Stimulated activated naive B cell treated with anti-CD40 and anti-IgM and Interleukin-4, amounts not matched to agents 10 μg/mL and 1 μg/mL and 100 μg/mL, for 72 hours (primary cell): ENCODE measurements at places on chromosomes 5 and 9.

GRCh38 chr5:170466988-170467707 is 36.7 kb upstream of the KCNIP1 start:
- no peak for DNase-seq

DNA sequence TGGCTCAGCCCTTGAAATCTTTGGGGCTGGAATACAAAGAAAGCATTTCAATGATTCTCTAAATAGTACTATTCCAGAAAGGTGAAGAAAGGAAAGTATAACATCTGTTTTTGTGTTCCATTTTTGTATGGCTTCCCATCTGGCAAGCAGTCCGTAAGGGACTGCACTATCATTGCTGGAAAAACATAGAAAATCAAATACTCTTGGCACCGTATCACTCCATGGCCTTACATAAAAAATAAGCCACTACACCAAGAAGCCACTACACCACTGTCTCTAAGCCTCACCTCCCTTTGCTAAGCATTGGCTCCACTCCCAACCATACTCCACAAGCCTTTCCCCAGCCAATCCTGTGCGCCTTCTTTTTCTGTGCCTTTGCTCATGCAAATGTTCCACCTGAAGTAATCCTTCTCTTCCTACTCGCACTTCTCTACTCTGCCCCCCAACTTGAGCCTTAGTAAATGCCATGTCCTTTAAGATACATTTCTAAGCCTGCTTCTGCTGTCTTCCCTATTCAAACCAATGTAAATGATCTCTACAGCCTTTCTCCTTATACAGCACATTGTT is 454.6 kb upstream of the TUSC1 start:
- DNase-seq = no peak

DNA sequence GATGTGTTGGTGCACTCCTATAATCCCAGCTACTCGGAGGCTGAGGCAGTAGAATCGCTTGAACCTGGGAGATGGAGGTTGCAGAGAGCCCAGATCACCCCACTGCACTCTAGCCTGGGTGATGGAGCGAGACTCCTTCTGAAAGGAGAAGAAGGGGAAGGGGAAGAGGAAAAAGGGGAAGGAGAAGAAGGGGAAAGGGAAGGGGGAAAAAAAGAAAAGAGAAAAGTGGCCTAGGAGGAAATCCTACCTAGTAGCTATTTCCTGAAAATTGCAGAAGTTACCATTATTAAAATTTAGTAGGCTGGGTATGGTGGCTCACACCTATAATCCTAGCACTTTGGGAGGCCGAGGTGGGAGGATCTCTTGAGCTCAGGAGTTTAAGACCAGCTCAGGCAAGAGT is 67.4 kb downstream of the ARRDC3 start:
- DNase-seq = no peak

- DNase-seq = no peak
Observed at GRCh38 chr9:130382636-130383349, 62.0 kb upstream of the ASS1 start.

DNA sequence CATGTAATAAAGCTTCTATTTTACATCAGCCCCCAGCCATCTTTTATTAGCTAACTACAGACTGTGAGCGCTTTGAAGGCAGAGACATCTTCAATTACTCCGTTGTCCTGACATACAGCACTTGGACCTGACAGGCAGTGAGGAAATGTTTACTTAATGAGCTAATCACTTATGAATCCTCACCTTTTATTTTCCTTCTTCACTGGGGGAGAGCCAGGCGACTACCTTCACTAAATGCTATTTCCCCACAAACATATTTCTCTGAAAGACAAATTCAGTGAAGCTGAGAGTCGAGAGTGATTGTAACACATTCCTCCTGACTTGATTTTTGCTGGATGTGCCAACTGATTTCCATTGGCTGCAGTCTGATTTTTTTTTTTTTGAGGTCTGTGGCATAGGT is 192.1 kb upstream of the CLINT1 start:
- no peak for DNase-seq

- DNase-seq = no peak
Observed at GRCh38 chr9:134838651-134839454, 41.8 kb upstream of the FCN2 start.

DNA sequence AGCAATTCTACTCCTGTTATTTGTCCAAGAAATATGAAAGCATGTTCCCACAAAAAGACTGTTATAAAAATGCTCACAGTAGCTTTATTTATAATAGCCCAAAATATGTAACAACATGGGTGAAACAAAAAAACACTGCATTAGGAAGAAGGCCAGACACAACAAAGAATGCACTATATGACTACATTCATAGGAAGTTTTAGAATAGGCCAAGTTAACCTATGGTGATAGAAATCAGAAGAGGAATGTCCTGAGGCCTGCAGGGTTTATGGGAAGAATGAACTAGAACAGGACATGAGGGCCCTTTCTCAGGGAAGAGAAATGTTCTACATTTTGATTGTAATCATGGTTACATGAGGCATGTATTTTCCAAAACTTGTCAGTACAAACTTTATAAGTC is 24.7 kb upstream of the TAS2R1 start:
- no peak for DNase-seq

DNA sequence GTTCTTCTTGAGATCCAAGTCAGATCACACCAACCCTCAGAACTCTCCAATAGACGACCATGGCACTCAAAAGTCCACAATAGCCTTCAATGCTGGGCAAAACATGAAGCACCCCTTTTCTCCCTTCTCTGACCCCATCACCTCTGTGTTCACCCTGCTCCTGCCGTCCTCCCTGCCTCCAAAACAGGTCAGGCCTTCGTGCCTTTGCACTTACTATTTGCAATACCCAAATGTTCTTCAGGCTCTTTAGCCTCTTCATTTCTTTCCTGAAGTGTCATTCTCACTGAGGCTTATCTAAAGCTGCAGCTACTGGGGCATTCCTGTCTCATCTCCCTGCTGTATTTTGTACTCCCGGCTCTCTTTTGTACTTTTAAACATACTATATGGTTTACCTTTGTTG is 2.0 kb upstream of the ROPN1L start:
- no peak for DNase-seq

- no peak for DNase-seq
Observed at GRCh38 chr9:126979461-126979860, 64.9 kb downstream of the RALGPS1 start.

DNA sequence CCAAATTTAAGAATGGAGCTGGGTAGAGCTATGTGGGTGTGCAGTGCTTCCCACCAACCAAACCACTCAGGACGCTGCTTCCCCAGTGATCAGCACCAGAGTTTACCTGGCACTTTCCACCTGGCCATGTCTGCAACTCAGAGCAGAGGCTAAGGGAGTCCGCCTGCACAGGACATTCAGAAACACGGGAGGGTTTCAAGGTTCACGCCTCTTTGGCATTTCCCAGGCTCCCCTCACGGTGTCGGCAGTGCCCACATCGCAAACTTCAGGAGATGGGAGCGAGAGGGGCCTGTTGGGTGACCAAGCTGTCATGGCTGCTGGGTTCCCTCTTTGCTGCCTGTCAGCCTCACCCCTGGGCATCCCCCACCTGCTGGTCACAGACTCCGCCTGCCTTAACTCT is 161.5 kb downstream of the NXNL2 start:
- no peak for DNase-seq

DNA sequence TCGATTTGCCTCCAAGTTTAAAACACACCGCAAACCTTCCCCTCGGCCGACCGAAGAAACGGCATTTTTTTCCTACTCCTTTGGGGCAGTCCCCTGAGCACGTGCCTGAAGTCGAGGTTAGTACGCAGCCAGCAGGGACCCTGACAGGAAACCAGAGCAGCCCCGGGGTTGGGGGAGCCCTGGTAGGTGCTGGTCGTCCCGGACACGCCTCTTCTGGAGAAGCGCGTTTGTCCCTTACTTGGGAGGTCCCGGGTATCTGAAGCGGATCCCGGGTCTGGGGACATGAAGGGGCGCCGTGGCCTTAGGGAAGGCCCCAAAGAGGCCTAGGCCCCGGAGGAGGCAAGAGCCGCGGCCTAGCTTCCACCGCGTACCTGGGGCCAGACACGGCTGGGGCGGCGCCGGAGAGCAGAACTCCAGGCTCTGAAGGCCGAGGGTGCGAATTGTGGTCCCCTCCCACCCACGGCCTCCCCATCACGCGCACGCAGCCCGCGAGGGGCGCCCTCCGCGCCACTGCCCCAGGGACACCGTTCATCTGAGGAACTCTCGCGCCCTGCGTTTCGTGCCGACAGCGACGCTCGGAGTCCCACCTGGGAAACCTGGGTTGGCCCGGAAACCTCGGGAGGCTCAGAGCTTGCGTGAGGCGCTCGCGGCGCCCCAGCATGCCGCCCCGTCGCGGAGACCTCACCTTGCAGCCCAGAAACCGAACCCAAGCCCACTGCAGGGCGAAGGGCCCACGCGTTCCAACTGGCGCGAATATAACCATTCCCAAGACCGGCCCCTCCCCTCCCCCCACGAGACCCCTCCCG is 10.4 kb downstream of the OTP start:
- no peak for DNase-seq

GRCh38 chr5:31119938-31120641 is 73.4 kb upstream of the CDH6 start:
- no peak for DNase-seq

GRCh38 chr9:112042244-112042638 is 132.9 kb downstream of the SUSD1 start:
- DNase-seq = no peak

GRCh38 chr5:133602835-133603380 is 9.4 kb downstream of the FSTL4 start:
- no peak for DNase-seq

- no peak for DNase-seq
Observed at GRCh38 chr5:65893749-65894430, 32.5 kb upstream of the ERBIN start.

DNA sequence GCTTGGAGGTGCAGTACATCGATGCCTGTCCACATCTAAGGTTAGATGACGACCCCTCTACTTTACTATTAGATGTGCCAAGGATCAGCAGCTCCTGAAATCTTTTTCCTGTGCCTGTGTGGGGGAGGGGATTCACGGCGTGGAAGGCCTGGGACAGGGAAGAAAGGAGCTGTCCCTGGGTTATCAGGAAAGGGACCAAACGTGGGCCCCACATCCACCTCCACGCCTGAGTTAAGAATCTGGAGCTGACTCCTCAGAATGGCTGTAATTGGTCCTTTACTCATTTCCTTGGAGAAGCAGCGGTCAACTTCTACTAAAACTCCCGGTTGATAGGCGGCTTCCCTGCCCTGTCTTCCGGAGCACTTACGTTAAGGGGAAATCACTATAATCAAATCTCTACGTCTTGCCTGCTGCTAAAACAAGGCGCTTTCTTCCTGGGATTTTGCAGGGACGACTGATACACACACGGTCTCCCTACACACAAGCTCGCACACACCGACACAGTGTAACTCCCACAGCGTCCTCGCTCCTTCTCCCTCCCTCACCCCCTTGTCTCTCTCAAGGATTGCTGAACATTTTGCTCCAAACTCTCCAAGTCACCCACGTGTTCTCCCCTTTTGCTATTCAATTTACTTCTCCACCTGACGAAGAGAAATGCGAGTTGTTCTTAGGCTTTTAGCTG is 1.4 kb downstream of the PDE4D start:
- no peak for DNase-seq

- no peak for DNase-seq
Observed at GRCh38 chr5:143376911-143377813, 26.3 kb downstream of the NR3C1 start.

- DNase-seq = no peak
Observed at GRCh38 chr5:144076521-144077083, 93.9 kb downstream of the YIPF5 start.

DNA sequence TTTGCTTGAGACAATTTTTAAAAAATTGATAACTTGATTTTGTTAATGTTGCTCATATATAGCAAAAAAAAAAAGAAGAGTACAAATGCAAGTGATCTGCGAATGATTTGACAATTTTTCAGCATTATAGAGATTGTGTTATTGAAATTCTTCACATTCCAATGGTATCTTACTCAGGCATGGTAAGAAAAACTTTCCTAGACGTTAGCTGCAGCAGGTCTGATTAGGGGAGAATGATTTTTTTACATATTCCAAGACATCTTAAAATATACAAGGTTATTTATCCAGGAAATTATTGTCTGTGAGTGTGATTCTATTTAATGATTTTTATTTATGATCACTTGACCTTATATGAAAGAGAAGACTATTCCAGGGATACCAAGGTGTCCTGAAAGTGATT is 361.9 kb downstream of the MAT2B start:
- DNase-seq = no peak

GRCh38 chr9:7342229-7342628 is 457.3 kb downstream of the DMAC1 start:
- no peak for DNase-seq

- DNase-seq = no peak
Observed at GRCh38 chr9:134634176-134634575, 7.4 kb upstream of the COL5A1 start.

DNA sequence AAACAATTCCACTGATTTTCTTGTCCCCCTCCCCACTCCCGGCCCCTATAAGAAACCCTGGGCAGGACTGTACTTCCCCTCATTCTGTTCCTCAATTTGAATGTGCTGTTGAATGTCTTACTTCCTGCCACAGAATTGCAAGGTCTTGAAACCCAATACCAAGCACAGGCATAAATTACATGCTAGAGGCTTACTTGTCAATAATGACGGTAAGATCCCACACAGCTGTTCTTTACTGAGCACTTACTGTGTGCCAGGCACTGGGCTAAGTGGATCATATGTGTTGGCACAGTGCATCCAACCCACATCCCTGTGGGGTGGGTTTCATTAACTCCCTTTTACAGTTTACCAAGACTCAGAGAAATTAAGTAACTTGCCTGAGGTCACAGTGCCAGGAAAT is 63.4 kb downstream of the MVB12B start:
- no peak for DNase-seq

- DNase-seq = no peak
Observed at GRCh38 chr9:4170231-4170630, 129.6 kb downstream of the GLIS3 start.

DNA sequence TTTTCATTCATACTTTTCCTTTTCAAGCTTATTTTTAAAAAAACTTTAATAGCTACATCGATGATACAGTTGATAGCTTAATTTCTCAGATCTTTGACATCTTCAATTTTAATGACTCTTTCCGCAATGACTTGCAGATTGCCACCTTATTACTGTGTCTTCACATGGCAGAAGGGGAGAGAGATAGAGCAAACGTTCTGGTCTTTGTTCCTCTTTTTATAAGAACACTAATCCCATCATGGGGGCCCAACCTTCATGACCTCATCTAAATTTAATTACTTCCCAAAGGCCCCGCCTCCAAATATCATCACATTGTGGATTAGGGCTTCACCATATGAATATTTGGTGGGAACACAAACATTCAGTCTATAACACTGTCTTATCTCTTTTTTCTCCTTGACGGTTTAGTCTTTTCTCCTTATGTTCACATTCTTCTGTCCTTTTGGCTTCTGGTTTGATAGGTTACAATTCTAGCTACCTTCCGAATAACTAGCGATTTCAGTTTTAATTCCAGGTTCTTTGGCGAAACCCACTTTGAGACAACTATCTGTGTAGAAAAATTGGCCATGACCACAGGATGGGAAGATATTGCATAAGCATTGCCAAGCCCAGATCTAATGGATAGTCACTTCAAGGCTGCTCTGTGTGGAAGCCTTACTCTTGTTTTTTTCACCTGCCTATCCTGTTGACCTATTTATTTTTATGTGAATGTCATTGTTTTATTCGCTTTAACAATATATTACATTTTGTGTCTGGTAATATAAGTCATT is 5.0 kb downstream of the ZNF189 start:
- DNase-seq = no peak
